ENCODE measurements at places on chromosomes 16 and 17. TPM values are rescaled to one million over a fixed set of nuclear protein-coding genes. Genes with fewer than 3 reads are reported as not detected.

- DNase-seq, result no peak
Observed at GRCh38 chr16:51526621-51527020, 375.6 kb upstream of the SALL1 start.

- DNase-seq, result no peak
Observed at GRCh38 chr17:74898376-74898946, 5.0 kb upstream of the FADS6 start.

DNA sequence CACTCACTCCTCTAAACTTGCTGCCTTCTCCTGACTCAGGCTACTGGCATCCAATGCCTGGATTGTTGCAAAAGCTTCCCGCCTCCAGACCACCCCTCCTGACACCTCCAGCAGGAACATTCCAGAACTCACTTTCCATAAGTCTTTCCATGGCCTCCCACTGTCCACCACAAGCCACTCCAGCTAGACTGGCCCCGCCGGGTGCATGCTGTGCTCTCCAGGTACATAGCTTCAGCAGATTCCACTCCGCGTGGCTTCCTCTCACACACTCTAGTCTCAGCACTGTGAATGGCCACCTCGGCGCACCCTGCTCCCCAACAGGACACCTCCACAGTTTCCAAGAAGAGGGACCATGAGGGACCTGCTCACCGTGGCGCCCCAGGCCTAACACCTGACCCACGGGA, 25.9 kb upstream of the FAAP100 start:
- DNase-seq, result no peak

DNA sequence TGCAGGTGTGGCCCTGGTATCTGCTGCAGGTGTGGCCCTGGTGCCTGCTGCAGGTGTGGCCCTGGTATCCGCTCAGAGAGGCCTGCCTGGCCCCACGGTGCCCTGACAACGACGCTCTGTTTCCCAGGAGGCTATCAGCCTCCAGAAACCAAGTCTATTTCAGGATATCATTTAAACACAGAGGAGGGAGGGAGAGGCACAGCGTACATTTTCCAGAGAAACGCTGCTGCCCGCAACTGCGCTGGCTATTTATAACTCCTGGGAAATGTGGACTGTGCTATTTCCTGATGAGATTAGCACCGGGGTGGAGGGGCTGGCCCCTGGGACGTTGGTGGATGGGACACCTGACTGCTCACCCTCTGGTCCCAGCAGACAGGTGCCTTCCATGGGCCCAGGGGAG, 22.5 kb downstream of the TIMM22 start:
- no peak for DNase-seq

STH gene
- not detected for polyA plus RNA-seq

GRCh38 chr16:67163164-67163998, 1.2 kb upstream of the HSF4 start:
- no peak for DNase-seq

- no peak for DNase-seq
Observed at GRCh38 chr17:45221081-45222013, at the start of gene FMNL1. FMNL1 (plus strand) TSS chr17:45221885; CDS start chr17:45222125, 240 bp downstream.

DNA sequence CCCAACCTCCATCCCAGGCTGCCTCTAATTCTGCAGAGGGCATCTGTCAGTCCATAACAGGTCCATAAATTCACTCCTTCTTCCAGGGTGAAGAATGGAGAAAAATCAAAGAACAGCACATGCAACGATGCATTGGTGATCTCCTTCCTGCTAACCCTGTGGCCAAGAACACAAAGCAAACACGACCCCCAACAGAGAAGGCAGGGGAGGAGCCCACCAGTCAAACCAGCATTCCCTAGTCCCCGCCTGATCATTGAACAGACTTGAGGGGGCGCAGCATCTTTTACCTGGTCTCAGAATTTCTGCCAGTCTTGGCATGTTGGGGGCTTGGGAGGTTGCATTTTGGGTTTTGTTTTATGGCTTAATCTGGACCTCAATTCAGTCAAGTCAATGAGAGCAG, 476.0 kb downstream of the SLC39A11 start:
- no peak for DNase-seq

GRCh38 chr17:82076018-82076784, 10.6 kb upstream of the DUS1L start:
- DNase-seq, result no peak

GUCY2D gene
- polyA plus RNA-seq, result 0.37 TPM

KRTAP4-5 gene
- not detected for polyA plus RNA-seq

ADORA2B gene
- polyA plus RNA-seq, result 7.3 TPM

DNA sequence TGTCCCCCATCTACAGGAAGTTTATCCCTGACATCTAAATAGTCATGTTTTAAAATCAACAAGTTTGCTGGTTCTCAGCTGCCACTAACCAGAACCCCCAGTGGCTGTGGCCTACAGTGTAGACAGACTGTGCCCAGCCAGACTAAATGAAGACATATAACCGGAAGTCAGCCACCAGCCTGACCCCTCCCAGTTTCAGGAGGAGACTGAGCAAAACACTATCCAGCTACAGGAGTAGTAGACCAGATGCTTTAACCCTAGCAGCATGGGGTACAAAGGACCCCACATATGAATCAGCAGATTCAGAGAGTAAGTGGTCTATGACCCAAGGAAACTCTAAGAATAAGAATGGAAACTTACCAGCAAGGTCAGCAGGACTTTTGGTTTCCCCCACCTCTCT, 83.4 kb downstream of the HIC1 start:
- no peak for DNase-seq

- DNase-seq, result no peak
Observed at GRCh38 chr17:29004081-29004692, 1.6 kb downstream of the SEZ6 start.

DNA sequence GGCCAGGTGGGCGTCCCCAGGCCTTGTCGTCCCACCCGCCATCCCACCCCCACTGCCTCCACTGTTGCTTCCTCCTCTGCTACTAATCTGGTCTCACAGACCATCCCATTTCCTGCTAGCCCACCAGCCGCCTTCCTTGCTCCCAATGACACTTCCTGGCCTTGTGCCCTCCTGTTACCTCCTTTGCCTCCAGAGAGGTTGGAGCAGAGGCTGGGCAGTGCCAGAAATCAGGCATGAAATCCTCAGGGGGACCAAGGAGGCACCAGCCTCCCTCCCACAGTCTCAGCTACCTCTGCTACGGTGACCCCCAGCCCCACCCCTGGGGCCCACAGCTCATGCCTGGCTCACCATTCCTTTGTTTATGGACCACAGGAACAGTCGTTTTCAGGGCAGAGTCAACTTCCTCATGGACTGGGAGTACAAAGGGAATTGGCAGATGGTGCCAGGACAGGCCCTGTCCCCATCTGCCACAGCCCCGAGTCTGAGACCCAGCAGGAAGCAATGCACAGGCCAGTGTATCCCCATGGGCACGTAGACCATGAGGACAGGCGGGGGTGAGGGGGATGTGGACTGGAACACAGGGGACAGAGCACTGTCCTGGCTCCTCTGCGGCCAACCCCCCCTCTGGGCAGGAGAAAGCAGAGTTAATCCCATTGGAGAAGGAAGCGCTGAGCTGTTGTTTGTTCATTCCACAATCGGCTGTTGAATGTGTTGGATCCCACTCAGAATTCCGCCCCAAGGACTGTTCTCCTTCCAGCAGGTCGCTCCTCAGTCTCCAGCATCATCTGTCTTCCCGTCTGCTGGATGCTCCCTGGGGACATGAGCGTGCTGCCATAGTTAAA, 2.2 kb upstream of the CDH5 start:
- DNase-seq, result no peak

CCDC154 gene
- polyA plus RNA-seq, result 3.5 TPM

HIC1 gene
- 22.1 TPM for polyA plus RNA-seq

DNA sequence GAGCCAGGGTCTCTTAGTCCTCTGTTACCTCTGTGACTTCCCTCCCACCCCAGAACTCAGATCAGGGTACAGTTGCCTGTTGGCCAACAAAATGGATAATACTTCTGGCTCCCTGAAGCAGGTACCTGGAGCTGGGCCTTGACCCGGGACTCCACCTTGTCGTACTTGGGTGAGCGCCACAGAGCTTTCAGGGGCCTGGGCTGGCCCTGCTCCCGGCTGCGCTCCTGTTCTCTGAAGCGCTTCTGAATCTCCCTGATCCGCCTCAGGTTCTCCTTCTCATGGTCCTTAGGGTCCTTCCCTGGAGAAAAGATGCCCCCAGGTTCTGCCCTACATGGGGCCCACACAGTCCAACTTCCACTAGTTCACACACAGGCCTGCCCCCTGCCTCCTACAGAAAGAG, 1.7 kb downstream of the ENKD1 start:
- DNase-seq, result no peak

MBTD1 gene
- polyA plus RNA-seq, result 58.2 TPM

SEZ6L2 gene
- 12.7 TPM for polyA plus RNA-seq

- DNase-seq, result no peak
Observed at GRCh38 chr16:85422632-85423550, 190.2 kb upstream of the GSE1 start.

TOX3 gene
- 33.0 TPM for polyA plus RNA-seq

C16orf54 gene
- 0.19 TPM for polyA plus RNA-seq

PRAC1 gene
- polyA plus RNA-seq, result not detected

DNA sequence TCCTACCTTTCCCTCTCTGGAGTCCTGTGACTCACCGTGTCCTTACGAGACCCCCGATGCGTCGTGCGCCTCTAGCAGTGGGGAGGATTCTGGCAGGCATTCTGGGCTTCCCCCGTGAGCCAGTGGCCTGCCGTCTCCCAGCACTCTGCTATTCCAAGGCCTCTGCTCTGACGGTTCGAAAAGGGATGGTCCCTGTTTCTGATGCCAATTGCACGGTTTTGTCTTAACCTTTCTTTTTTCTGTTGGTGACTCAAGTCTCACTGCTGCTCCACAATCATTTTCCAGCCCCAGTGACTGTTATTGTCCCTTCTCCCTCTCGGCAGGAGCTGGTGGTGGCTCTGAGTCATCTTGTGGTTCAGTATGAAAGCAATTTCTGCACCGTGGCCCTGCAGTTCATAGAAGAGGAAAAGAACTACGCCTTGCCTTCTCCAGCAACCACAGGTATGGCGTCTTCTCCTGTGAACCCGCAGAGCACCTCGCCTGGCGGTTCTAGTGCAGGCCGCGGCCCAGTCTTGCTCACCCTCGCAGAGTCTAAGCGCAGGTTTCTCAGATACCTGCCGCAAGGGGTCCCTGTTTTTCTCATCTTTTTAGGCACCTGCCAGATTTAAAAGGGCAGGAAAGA, 100.1 kb upstream of the CHMP6 start:
- DNase-seq, result no peak

GRCh38 chr17:68972119-68972704, 17.0 kb upstream of the ABCA8 start:
- no peak for DNase-seq

ABCC6 gene
- polyA plus RNA-seq, result 17.7 TPM

DNA sequence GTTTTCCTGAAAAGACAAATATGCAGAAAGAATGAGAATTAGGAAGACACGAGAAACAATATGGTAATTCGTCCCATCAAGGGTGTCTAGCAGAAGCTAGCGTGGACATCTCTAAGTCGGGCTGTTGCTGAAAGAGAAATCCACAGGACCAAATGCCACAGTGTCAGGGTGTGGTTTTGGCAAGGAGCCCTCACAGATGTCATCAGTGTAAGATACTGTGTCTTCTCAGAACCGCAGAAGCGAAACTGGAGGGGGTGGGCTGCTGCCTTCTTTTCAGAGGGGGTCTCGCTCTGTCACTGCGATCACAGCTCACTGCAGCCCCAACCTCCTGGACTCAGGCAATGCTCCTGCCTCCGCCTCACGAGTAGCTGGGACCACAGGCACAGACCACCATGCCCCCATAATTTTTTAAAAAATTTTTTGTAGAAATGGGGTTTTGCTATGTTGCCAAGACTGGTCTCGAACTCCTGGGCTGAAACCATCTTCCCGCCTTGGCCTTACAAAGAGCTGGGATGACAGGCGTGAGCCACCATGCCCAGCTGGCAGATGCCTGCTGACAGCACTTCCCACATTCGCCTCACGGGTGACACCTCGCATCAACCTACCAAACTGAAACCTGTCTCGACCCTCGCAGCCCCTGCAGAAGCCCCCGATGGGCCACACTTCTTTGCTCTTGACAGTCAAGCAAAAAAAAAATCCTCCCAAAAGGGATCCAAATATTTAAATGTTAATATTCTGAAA, 26.2 kb downstream of the TRAP1 start:
- DNase-seq, result no peak

- DNase-seq, result no peak
Observed at GRCh38 chr16:3965781-3966582, 85.5 kb upstream of the CREBBP start.

DNA sequence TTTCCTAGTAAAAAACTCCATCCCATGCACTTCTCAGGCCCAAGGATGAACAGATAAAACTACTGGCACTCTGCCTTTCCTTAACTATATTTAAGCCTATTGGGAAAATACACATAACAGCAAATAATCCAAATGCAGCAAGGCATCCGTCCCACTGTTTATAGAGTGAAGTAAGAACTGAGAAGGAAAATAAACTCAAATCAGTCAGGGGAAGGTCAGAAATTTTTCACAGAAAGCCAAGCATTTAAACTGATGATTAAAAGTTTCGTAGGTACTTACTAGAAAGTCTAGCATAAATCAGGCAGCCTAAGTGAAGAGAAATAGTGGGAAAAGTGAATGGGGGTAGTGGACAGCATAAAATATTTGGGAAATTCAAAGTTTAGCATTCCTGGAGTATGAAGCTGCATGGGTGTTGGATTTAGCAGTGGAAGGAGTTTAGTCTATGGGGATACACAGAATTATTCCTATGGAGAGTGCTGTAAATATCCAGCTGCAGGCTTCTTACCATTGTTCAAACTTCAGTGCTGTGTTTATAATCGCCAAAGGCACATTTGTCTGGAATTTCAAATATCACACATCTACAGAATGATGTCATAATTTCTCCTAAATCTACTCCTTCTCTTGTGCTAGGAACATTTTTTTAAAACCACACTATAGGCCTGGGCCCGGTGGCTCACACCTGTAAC, 1131.0 kb upstream of the GOT2 start:
- no peak for DNase-seq

DNA sequence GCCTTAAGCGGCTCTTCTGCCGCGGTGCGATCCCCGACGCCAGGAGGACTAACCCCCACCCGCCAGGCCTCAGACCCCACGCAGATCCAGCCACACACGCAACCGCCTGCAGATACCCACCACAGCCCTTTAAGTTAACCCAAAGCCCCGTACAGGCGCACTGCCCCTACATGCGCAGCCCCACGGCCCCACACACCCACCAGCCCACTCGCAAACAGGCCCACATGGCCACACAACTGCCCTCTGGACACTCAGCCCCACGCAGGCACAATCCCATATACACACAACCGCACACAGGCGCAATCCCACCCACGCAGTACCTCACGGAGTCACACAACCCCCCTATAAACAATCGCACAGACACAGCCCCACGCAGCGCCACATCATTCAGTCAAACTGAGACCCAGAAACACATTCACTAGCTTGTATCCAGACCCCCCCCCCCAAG, 41.7 kb downstream of the RAI1 start:
- DNase-seq, result no peak

HOXB8 gene
- polyA plus RNA-seq, result 47.3 TPM

MYOCD gene
- polyA plus RNA-seq, result 4.2 TPM

Measured in right renal pelvis (tissue), 4 donors.